Aorta (tissue), 5 donors: ENCODE measurements at places on chromosomes 4 and X. TPM values are rescaled to one million over a fixed set of nuclear protein-coding genes. Genes with fewer than 3 reads are reported as not detected.
A peak's percentile ranks its signal among the peaks of the same experiment; 100 is the strongest.

- no peaks in the 10 kb centered on the region for H3K27me3 ChIP-seq
- H3K36me3 ChIP-seq: no peaks in the 10 kb centered on the region
- H3K4me3 ChIP-seq: no peak overlapping the region
- no peak for DNase-seq
- no peaks in the 10 kb centered on the region for H3K4me1 ChIP-seq
- no peak overlapping the region for H3K27ac ChIP-seq
Observed at GRCh38 chrX:50771382-50771781, 42.6 kb downstream of the SHROOM4 start.

Gene VSIG1
- not detected for total RNA-seq

GRCh38 chrX:148588649-148589310 is 88.4 kb downstream of the AFF2 start:
- no peak overlapping the region for H3K4me3 ChIP-seq
- H3K27ac ChIP-seq: no peak overlapping the region
- DNase-seq: no peak

- H3K4me3 ChIP-seq: no peak overlapping the region
- H3K27ac ChIP-seq: no peak overlapping the region
- no peaks in the 10 kb centered on the region for H3K27me3 ChIP-seq
Observed at GRCh38 chr4:158912806-158913205, 144.0 kb downstream of the FNIP2 start.

DNA sequence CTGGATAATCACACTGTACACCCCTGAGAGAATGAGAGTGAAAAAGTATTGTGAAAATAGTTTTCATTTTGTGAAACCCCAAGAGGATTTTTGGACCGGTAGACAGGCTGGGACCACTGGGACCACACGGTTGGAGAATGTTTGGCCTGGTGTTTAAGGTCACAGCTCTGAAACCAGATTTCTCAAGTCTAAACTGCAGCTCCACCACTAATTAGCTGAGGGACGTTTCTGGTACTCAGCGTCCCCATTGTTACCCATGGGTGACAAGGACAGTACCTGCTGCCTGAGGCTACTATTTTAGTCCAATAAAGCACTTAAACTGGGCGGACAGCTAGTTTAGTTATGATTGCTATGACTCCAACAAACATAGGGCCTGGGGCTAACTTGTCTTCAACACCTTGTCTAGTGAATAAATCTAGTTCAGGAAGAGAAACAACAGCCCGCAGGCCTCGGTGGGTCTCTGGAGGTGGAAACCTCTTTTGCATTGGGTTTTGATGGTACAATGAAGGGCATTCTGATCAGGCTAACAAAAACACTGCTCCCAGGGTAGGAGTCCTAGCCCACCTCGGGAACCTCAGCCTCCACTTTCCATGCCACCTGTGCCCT is 509 bp upstream of the USP11 start:
- H3K36me3 ChIP-seq: no peaks in the 10 kb centered on the region
- peak overlapping the region; percentile 45 for H3K4me3 ChIP-seq
- H3K27me3 ChIP-seq: no peaks in the 10 kb centered on the region
- H3K4me1 ChIP-seq: no peaks in the 10 kb centered on the region
- H3K27ac ChIP-seq: peak overlapping the region; percentile 57

Gene TCEAL5
- total RNA-seq: 1.8 TPM
